DMS 273 treated with DMSO at 0.1 percent for 48 hours (cell line): ENCODE measurements at places on chromosomes 1 and 21.

DNA sequence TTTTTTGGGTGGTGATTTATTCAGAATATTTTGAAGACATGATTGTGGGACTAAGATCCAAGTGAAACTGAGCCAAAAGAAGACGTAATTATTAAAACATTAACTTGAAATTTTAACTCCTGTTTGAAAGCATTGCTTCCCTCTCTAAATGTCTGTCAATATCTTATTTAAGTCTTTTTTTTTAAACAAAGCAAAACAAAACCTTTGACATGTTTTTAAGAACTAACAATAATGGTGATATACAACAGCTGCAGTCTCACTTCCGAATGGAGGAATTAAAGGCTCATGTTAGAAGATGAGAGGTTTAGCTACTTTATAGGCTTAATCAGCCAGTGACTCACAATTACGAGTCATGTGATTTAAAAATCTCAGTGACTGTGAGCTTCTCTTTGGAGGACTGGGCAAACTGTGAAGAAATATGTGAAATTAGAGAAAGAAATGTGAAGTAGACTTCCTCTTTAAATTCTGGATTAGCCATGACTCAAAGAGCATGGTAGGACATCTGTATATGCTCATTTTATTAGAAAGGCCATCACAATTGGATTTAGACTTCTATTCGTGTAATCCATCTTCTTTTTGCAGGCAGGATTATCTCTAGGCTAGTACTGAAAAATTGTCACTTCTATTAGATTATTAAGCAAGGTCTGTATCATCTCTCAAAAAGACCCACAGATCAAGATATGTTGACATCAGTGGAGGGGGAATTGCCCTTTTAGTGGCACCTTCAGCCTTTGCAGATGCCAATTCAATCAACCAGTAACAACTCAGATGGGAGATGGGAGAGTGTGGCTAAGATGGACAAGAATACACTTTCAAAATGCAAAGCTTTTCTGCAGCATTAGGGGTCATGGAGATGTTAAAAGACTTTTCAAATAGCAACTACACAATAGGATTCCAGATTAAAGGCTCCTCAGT, 28.7 kb downstream of the KCNA3 start:
- DNase-seq: no peak

GRCh38 chr1:246134789-246135188, 372.3 kb downstream of the SMYD3 start:
- DNase-seq: no peak

GRCh38 chr1:226428348-226428747, 20.5 kb upstream of the PARP1 start:
- no peak for DNase-seq

GRCh38 chr1:8025671-8026144, 401 bp downstream of the ERRFI1 start:
- no peak for DNase-seq
